Activated CD4-positive, alpha-beta T cell treated with anti-CD3 and anti-CD28 coated beads, Interleukin-2, amount 50 U/mL, for 16 hours (primary cell): ENCODE measurements at places on chromosomes 3 and 15.

- peak; percentile 72 for DNase-seq
These were observed 68.4 kb upstream of the CHRNB4 start for GRCh38 chr15:78709263-78709882.

DNA sequence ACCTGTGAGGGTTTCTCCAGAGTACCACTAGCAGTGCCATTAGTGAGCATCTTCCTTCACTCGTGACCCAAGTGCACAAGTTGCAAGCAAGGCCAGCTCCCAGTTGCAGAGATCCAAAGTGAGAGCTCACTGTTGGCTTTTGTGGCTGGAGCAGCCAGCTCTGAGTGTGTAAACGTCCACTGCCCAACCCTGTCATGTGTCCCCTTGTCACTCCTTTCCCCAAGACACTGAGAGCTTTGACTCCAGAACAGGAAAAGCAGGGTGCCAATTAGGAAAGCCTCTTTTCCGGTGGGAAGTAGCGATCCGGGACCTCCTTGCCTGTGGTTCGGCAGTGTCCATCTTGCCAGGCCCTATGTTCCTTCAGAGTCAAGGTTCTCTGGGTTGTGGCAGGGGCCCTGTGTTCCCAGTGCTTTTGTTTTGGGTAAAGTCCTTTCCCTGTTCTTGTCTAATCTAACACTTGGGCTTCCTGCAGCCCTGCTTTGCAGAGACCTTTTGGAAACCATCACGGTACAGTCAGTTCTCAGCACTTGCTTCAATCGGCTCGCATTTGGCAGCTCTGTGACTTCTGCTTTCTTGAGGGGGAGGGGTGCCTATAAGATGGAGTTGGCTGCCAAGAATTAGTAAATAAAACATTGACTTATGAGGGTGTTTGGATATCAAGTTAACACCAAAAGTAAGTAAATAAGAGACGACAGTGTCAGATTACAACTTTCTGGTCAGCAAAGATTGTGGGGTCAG is 90.5 kb downstream of the DNASE1L3 start:
- no peak for DNase-seq

GRCh38 chr3:123813876-123814275 is 70.3 kb downstream of the MYLK start:
- DNase-seq, result no peak

GRCh38 chr3:56192001-56192400 is 276.3 kb downstream of the ERC2 start:
- DNase-seq, result no peak

DNA sequence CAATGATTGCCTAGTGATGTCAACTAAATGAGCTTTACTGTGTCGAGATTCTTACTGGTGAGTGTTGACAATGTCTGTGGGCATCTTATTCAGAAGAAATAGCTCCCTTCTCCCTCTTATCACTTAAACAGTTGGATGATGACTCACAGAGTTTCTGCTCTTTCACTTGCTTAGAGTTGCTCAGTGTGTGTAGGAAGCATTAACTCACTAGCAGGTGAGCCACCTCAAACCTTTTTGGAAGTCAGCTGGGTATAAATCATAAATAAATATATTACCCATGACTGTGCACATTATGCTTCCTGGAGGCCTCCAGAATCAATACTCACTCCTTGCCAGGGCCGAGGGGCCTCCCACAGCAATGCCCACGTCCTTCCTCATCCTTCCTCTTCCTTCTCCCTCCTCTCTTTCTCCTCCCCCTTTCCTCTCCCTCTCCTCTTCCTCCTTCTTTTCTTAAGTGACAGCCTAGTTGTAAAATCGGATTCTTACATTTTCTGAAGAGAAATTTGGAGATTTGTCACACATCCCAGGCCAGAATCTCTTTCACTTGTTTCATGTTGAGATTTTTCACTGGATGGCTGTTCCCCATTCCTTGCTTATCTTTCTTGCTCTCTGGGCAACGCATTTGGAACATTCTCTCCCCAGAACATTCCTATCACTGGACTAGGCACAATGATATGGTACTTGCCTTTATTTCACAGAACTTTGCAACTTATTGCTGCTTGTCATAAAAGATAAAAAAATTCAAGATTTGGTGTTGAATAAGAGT is 17.5 kb downstream of the SHC4 start:
- peak; percentile 42 for DNase-seq

DNA sequence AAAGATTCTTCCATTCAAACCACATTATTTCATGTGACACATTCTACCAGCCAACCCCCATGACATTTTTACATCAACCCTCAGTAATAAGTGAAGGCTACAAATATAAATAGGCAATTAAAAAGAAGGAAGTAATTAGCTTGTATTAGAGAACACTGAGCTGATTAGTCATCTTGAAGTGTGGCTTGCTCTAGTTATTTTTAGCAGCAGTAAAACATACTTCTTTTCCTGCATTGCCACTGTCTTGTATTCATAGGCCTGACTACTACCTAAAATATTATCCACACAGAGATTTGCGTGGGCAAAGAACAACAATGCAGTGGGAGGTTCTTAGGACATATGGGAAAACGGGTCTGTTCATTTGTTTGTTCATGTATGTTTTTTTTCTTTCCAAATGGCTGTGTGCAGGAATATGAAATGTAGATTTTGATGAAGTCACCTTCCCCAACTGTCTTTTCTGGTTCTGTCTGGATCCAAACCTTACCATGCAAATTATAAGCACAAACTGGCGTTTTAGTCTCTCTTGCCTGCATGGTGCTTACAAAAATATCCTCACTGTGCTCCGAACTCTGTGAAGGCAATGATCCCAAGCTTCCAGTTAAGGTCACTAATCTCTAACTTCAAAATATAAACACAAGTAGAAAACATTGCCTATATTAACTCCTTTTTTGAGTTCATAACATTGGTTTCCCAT is 31.5 kb upstream of the TM4SF4 start:
- DNase-seq, result no peak

GRCh38 chr3:99895703-99896441 is 78.2 kb downstream of the CMSS1 start:
- no peak for DNase-seq

DNA sequence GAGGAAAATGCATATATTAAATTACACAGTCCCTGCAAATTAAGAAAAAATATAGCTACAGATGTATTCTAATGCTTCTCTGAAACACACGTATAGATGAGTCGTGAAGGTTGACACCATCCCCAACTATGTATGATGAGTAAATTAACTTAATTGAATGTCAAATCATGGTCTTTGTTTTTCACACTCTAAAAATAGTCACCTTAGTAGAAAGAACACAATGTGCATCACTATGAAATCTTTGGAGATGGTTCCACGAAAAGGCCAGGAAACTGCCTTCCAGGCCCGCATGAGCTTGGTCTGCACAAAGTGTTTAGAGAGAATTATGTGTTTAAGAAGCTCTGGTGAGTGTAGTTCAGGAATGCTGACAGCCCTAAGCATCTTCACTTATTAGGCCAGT is 313.4 kb upstream of the IL12A start:
- DNase-seq, result no peak

- no peak for DNase-seq
These were observed 1.7 kb upstream of the CX3CR1 start for GRCh38 chr3:39281533-39281932.

- no peak for DNase-seq
These were observed 6.4 kb downstream of the WDR5B start for GRCh38 chr3:122409446-122409845.

- DNase-seq, result no peak
These were observed 2.3 kb downstream of the ANXA2 start for GRCh38 chr15:60395276-60396011.

DNA sequence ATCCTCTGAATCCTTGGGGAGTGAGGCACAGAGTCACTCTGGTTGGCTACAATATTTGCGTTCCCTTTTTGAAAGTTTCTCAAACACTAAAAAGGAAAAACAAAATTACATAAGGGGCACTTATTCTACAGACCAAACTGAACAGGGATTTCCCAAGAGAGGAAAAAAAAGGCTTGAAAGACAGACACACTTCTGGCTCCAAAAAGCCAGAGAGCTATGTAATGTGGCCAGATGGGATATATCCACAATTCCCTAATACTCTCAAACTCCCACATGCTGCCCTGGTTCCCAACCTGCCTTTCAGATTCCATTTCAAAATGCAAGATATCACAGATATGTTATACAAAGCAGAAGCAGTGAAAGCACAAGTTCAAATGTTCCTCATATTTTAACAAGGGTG is 1.6 kb downstream of the FRMD4B start:
- DNase-seq, result no peak
